Right lung (tissue), 10 donors: ENCODE measurements at places on chromosomes 7 and 10.

DNA sequence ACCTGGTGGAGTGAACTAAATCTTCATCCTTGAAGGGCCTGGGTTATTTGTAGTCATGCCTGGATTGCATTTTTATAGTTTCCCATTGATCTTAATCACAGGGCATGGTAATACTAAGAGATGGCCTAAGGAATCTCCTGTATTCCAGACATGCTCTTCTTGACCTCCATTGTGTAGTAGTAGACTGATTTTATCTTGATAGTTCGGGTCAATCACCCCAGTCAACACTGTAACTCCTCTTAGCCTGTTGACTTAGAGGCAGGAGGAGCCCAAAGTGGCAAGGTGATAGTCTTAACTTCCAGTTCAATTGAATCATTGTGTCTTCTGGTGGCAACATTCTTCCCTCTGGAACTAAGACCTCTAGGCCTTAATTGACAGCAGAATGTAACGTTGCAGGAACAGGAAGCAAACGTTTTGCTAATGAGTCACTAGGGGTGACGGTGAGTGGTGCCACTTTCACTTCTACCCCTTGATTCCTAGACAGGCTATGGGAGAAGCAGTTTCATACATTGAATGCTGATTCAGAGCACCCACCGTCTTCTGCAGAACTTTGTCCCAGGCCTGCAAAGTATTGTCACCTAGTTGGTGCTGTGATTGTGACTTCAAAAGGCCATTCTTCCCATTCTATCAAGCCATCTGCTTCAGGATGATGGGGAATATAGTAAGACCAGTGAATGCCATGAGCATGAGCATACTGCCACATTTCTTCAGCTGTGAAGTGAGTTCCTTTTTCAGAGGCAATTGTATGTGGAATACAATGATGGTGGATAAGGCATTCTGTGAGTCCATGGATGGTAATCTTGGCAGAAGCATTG lies 24.0 kb upstream of the PAPSS2 start:
- DNase-seq, result no peak

DNA sequence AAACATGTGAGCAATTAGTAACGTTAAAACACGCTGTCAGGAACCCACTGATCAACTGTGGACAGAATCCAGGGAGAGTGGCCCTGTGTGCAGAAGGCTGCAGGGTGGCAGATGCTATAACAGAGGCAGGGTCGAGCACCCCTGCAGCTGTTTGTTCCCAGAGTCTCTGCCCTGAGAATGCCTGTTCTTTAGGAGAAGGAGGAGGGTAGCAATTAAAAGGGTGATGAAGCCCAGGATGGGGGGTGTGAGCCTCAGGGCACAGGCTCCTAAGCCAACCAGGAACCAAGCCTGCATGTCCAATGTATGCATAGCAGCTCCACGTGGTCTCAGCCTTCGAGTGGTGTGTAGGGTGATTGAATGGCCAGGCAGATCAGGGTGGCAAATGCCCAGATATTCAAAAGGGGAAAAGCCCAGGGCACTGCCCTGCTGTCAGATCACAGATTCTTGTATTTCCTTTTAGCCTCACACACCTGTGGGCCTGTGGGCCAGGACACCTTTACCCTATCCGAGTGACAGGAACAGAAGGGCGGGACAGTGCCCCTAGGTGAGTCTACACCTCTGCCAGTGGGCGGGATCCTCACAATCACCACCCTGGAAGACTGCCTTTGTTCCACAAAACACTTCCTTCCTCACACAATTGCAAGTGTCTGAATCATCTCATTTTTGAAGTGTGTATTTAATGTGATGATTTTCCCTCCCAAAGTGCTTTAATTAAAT lies 7.3 kb downstream of the WDFY4 start:
- no peak for DNase-seq

DNA sequence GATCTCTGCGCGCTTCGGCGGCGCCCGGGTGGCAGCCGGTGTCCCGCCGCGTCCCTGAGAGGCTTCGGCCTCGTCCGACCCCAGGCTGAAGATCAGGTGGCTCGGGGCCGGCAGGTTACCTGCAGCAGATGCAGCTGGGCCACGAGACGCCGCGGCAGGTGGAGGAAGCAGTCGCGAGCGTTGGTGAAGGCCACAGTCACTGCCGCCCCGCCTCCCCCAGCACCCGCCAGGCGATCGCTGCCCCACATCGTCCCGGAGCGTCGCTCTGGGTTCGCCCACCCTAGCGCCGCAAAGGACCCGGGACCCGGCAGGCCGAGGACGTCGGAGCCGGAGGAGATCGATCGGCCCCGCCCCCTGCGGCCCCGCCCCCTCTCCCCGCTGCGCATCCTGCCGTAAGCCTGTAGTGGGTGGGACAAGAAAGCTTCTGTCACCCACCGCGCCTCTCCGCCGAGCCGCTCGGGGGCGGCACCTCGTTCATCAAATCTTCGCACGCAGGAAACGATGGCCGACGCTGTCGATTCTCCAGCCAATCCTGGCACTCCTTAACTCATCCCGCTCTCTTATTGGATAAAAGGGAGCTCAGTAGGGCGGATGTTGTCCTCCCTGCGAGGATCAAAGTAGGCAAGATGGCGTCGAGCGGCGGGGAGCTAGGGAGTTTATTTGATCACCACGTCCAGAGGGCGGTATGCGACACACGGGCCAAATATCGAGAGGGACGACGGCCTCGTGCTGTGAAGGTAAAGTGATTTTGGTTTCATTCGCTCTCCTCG lies at the start of the genes PEX1 and RBM48:
Gene PEX1 (minus strand): TSS at position 333 of the 770 bp plus-strand sequence. CDS start 85 bp downstream, at position 248.
Gene RBM48 (plus strand): TSS at position 608 of the 770 bp plus-strand sequence. CDS start 19 bp downstream, at position 627.
- peak; percentile 99 for DNase-seq

- no peak for DNase-seq
Measured at GRCh38 chr10:35916791-35917190, 274.7 kb upstream of the FZD8 start.

DNA sequence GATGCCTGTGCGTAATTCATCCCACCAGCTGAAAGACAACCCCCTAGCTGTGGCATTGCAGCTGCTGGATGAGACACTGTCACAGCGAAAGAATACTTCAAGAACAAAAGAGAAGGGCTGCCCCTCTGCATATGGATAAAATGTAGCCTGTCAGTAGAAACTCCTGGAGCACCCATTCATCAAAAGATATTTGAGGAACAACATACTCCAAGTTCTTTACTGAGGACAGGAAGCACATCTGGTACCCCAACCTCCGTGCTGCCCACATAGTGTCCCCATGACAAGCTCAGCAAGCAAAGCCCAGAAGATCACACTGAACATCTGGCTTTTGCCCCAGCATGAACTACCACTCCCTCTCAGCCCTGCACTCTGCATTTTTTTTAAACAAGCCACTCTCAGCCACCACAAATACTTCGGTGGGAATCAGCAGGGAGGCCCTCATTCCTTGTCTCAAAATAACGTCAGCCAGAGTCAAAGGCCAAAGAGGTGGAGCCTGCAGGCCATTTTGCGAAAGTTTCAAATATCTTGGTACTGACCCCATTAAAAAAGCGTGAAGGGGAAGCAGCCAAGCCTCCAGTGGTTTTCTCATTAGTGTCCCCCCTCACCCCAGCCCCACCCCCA lies 1.7 kb downstream of the CREB3L2 start:
- peak; percentile 63 for DNase-seq

DNA sequence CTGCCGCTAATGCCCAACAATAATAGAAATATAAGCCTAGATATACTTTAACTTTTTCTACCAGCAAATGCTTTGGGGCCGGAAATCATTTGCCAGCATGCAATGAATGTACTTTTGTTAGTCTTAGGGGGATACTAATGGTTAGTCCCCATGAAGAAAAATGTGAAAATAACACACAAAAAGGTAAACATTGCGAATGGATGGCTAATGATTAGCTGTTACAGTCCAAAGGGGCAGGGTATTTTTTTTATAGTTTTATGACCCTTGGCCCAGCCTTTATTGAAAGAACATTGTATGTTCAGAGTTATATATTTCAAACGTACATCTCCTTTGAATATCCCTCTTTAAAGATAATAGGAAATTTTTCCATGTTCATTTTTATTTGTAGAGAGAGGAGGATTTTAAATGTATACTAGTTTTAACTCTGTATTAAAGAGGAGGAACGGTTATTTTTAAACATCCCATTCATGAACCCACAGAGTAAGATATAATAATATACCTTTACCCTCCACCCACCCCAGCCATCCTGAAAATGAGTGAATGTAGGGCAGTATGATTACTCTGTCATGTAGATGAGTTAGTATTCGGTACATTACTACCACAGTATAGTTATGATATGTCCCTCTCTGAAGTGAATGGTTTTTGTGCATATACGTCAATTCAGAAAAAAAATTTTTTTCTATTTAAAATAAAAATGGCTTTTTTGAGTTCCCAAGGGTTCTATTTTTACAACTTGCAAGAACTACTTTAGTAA lies 63.6 kb downstream of the ARID5B start:
- no peak for DNase-seq

DNA sequence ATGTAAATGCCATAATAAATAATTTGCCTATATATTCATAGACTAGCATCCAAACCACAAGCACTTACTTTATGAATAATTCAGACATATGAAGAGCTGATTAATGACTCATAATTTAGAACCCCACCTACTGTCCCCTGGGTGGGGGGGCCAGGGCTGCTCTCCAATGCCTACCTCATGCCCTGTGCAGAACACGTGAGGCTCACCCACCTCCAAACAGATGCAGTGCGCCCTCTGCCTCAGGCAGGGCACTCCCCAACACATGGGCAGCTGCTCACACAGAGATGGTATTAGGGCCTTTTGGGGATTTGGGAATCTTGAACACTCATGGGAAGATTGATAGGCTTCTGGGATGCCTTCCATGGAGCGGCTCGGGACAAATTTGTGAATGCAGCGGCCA lies 75.1 kb upstream of the INSIG1 start:
- DNase-seq, result no peak

DNA sequence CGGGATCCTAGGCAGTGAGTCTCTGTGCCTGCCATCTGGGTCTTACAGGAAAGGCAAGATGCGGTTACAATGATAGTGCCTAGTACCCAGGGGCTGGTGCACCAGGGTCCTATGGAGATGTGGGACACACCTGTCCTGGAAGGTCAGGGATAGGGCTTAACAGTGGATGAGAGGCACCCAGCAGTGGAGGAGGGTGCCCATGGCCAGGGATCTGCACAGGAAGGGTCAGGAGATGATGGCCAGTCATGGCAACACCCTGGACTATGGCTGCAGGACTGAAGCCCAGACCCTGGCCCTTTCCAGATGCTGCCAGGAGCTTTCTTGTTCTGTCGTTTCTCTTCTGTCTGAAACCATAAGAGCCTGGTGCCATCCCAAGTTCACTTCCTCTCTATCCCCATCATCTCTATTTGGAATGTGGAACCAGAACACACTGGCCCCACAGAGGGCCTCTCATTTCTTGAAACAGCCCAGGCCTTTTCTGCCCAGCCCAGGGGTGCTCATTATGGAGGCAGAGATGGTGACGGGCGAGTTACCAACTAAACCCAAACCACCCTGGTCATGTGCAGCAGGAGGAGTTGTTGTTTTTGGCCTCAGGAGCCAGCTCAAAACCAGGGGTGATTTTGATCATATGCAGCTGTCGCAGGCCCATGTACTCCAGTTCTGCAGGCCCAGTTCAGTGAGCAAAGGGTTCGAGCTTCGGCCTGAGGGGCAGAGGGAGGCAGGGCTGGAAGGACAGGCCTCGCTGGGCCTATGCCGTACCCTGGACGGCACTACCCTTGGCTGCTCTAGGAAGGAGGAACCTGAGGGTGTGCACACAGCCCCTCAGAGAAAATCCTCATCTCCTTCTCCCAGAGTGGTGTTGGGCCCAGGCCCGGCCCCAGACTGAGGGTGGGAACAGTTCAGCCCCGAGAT lies 52.6 kb upstream of the GDF10 start:
- peak; percentile 41 for DNase-seq
